ENCODE measurements at places on chromosomes 4 and X.

DNA sequence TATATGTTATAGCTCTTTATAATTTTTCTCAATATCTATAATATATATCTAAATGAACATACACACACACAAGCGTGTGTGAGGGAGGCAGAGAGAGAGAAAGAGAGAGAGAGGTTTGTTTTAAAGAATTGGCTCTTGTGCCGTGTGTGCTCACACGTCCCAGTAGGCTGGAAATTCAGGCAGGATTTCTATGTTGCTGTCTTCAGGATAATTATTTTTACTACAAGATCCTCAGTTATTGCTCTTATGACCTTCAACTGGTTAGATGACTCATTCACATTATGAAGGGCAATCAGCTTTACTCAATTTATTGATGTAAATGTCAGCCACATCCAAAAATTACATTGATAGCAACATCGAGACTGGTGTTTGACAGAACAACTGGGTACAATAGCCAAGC lies 1520.7 kb upstream of the PCDH7 start:
- no peak for DNase-seq

DNA sequence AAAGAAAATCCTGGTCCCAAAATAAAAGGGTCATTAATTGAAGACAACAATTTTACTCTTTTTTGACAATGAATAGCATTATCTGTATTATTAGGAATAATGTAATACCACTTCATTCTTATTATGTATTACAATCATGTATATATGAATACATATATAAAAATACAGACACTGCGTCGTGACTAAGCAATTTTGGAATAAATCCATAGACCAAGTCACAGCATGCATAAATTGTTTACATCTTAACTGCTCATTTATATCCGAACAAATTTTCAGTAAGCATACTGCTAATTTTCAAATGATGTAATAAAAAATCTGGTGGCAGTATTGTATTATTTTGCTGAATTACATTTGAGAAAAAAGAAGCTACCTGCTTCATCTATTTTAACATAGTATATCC lies 321.6 kb upstream of the PITX2 start:
- DNase-seq, result no peak

GRCh38 chr4:186553717-186554116 lies 1.6 kb downstream of the MTNR1A start:
- no peak for DNase-seq

DNA sequence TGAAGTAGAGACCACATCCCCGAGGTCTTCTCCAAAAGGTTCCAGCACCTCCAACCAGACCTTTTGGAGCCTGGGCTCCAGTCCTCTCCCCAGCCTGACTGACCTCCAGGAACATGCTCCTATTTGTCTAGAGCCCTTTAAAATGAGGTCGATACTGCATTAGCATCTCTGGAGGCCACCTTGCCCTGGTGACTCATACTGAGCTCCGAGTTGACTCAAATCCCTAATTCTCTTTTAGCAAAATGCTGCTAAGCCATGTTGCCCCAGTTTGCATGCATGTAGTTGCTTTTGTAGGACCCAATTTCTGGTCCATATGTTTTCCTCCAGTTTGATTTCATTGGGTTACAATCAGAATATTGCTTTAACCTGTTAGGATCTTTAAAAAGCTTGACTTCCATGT lies 43.5 kb upstream of the CITED1 start:
- DNase-seq, result no peak

GRCh38 chr4:161186012-161186411 lies 977.8 kb downstream of the FSTL5 start:
- no peak for DNase-seq

GRCh38 chr4:78767350-78767749 lies 8.8 kb upstream of the BMP2K start:
- no peak for DNase-seq

DNA sequence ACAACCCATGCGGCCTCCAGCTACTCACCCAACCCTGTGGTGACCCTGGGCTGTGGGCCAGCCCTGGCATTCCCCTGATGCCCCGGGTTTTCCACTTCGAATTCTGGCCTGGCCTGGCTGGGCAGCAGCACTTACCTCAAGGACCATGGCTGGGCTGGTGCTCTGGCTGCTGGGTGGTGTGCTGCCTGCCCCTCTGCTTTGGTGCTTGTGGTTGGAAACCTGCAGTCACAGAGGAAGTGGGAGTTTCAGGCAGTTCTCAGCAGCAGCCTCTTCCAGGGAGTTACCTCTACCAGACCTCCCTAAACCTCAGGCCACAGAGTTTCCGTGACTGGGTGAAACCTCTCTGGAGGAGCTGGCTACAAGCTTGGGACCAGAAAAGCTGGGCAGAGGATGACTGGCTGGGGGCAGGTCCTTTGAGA lies at the start of gene CXCR3:
TSS of gene CXCR3 (minus strand) at position 209 of the 419 bp plus-strand sequence. CDS start at position 147, 62 bp downstream.
- DNase-seq, result no peak

DNA sequence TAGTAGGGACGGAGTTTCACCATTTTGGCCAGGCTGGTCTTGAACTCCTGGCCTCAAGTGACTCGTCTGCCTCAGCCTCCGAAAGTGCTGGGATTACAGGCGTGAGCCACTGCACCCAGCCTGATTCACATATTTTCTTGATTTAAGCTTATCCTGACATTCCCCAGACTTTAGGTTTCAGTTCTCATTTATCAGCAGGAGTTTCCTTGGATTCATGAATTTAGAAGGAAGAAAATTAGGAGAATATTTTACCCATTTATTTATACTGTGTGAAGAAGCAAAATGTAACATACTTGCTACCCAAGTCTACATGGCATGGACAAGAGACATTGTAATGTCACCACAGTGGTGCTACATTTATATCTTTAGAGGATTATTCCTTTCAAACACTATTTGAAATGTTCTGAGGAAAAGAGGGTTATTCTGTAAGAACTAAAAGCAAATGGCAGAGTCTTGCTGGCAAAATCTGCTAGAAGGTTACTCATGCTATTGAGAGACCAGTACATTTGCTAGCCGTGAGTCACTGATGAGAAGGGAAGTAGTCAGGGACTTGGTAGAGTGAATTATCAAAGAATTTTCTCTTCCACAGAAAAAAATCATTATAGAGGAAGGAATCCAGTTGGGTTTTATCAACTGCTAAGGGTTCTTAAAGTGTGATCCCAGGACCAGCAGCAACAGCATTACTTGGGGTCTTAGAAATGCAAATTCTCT lies 26.1 kb upstream of the CFAP299 start:
- DNase-seq, result no peak

DNA sequence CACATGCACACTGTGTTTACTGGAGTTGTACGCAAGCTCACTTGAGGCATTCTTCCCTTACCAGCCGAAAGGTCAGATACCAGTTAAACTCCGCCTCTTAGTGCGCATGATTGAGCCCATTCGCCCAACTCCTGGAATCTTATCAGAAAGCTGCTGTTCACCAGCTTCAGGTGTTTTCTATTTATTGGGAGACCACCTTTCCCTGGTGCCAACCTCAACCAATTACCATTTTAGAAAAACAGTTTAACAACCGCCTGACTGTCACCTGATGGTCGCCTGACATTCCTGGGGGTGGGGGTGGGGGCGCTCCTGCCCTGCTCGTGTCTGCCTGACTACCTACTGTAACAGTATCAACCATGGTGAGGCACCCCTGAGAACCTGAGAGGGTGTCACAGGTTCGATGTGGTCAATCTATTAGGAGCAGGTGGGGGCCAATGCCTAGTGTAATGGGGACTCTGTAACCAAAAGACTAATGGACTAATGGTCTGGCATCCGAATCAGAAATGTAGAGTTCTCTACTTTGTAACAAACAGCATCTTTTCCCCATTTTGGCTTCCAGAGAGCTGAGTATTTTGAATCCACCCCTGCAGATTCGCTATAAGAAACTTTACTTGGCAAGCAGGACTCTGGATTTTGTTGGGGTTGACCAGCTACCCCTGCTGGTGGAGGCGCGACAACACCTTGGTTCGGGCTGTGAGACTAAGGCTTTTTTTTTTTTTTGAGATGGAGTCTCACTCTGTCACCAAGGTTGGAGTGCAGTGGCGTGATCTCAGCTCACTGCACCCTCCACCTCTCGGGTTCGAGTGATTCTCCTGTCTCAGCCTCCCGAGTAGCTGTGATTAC lies 58.2 kb upstream of the ZNF157 start:
- DNase-seq, result peak; percentile 50

- no peak for DNase-seq
Observed at GRCh38 chrX:154542723-154543424, 3.8 kb downstream of the G6PD start.

GRCh38 chrX:45868425-45868824 lies 667.7 kb upstream of the DIPK2B start:
- no peak for DNase-seq

DNA sequence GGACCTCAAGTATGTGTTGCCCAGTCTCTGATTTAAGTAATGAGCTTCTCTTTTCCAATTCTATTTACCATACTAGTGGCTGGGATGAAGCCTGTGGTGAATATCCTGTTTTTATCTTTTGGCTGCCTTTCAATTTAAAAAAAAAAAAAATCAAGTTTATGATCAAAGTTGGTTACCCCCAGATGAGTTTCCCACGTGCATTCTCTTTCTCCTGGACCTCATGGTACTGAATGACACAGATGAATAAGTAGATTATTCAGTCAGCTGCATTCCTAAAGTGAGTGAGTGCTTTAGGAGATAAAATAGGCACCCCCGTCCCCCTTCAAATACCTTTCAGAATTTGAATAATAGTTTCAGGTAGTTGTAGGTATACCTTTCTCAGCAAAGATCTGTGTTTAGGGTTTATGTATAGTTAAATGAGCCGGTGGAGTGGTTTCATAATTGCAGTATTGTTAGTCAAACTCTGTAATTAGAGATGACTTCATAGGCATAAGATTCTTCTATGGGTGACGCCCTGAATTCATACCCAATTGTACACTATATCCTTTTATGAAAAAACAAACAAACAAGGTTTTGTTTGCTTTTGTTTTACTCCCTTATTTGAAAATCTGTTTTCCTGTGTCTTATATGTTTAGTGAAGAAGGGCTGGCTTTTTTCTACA lies 41.9 kb downstream of the PLS3 start:
- DNase-seq, result no peak

DNA sequence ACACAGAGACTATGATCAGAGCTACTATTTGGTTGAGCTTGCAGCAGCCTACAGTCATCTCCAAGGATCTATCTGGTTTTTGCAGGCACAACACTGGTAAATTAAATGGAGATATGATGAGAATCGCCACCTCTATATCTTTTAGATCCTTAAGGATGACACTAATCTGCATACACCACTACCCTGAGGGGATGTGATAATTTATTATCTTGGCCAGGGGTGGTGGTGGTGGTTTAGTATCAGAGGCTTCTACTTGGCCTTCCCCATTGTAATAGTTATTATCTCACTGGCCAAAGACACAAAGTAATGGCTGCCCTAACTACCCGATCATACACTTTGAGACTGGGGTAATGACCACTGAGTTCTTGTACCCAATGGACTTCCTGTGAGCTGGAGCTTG lies 21.2 kb downstream of the CCDC160 start:
- no peak for DNase-seq
